ENCODE measurements at places on chromosomes 11 and 22.

DNA sequence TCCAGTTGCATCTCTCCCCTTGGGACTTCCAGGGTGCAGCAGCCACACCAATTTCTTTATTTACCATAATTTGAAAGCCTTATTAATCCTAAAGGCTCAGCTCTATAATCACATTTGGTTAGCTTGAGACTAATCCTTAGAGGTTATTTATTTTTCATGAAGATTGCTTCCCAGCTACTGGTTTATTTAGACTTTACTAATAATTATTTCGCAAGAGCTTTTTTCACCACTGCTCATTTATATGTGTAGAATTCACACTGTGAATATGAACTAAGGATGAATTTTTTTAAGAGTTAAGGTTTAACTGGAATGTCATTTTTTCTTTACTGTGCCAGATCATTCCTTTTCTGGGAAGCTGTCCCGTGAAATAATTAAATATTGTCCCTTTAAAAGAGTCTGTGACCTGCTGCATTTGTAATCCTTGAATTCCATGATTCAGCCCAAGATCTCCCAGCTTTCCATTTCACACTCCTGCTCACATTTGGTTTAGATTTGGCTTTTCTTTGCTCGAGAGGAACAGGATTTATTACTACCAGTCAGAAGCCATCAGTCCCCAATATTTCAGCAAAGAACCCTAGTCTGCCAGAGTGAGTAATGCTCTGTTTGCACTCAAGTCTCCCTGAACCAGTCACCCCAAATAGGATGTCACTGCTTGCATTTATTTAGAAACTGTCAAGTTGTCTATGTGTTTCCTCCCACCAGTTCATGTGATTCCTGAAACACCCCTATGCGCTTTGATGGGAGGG lies 4.4 kb upstream of the CD44 start:
- DNase-seq, result no peak

- DNase-seq, result no peak
Measured at GRCh38 chr11:120974965-120975364, 48.9 kb upstream of the TBCEL start.

GRCh38 chr11:27509908-27510307 lies 3.3 kb upstream of the LIN7C start:
- DNase-seq, result no peak

GRCh38 chr11:76592961-76593360 lies 77.6 kb downstream of the LRRC32 start:
- no peak for DNase-seq

DNA sequence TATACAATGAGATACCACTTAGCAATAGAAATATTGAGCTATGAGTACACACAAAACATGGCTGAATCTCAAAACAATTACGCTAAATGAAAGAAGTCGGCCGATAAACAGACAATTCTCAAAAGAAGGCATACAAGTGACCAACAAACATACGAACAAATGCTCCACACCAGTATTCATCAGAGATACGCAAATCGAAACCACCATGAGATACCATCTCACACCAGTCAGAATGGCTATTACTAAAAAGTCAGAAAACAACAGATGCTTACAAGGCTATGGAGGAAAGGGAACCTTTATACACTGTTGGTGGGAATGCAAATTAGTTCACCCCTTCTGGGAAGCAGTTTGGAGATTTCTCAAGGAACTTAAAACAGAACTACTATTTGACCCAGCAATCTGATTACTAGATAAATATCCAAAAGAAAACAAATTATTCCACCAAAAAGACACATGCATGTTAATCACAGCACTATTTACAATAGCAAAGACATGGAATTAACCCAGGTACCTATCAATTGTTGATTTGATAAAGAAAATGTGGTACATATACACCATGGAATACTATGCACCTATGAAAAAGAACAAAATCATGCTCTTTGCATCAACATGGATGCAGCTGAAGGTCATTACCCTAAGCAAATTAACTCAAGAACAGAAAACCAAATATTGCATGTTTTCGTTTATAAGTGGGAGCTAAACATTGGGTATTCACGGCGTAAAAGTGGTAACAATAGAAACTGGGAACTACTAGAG lies 90.9 kb upstream of the GRAMD1B start:
- DNase-seq, result no peak

- no peak for DNase-seq
Measured at GRCh38 chr11:14330881-14331280, 28.1 kb downstream of the RRAS2 start.

GRCh38 chr11:11534981-11535380 lies 86.8 kb downstream of the GALNT18 start:
- DNase-seq, result no peak

DNA sequence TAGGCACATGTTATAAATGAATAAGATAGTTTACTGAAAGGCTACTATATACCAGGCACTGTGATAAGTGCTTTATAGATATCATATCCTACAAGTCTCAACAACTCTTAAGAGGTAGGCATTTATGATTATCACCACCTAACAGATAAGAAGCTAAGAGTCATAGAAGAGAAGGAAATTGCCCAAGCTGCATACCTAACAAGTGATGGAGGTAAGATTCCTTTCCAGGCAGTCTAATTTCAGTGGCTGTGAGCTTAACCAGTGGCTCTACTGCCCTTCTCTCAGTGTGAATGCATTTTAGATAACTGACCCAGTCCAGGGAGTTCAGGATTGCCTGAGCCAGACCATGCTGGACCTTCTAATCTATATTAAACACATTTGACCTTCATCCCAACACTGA lies 39.2 kb downstream of the HEPHL1 start:
- no peak for DNase-seq

DNA sequence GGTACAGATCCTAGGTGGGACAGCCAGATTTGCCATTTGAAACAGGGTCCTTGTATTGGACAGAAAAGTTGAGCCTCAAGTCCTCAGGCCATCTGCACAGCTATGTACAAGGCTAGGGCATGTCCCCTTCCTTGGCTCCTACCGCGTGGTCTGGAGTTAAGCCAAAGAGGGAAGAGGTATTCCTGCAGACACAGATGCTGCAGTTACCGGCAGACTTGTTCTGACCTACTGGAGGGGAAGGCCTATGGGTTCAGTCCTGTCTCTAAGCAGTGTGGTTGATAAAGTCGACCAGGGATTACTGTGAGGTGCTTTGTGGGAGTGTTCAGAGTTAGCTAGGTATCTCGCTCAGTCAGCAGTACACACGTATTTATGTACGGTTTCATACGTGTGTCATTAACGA lies 180.6 kb downstream of the ADAMTS15 start:
- DNase-seq, result no peak
